ENCODE measurements at places on chromosomes 16 and 17. TPM values are rescaled to one million over a fixed set of nuclear protein-coding genes. Genes with fewer than 3 reads are reported as not detected.
A peak's percentile ranks its signal among the peaks of the same experiment; 100 is the strongest.

GRCh38 chr17:35154196-35155165 is 6.9 kb downstream of the UNC45B start:
- no peak for DNase-seq
- no peaks in the 10 kb centered on the region for H3K36me3 ChIP-seq
- H3K4me1 ChIP-seq: peaks cover 2% of the 10 kb centered on the region
- no peak overlapping the region for H3K4me3 ChIP-seq
- no peak overlapping the region for H3K27ac ChIP-seq
- H3K27me3 ChIP-seq: no peaks in the 10 kb centered on the region

- no peaks in the 10 kb centered on the region for H3K4me1 ChIP-seq
- DNase-seq: no peak
- no peak overlapping the region for H3K27ac ChIP-seq
- H3K27me3 ChIP-seq: no peaks in the 10 kb centered on the region
Measured at GRCh38 chr16:80704751-80705505, 99.5 kb downstream of the CDYL2 start.

DNA sequence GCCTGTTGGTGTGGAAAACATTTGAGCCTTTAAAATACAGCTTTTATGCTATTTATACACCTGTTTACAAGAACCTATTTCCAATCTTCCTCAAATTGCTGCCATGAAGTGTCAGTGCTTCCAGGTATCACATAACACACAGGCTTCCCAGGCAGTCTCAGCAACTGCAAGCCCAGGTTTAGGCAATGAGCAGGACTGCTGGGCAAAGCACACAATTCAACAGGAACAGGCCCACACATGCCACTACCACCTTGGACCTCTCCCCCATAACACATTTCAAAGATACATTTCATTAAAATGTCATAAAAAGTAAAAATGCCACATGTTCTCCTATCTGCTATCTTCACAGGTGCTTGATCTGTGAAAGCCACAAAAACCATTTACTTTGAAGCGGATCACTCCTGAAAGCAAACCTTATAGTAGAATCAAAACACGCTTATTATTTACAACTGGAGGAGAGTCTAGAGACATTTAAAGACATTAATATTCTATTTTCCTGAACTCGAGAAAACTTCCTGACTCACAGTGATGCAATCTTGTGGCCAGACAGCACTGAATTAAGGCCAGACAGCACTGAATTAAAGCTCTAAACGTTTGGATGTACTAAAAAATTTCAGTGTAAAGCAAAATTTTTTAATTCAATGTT is 31.5 kb downstream of the ANKFY1 start:
- H3K4me3 ChIP-seq: no peak overlapping the region
- peaks cover 6% of the 10 kb centered on the region for H3K36me3 ChIP-seq
- H3K4me1 ChIP-seq: peaks cover 13% of the 10 kb centered on the region
- H3K27me3 ChIP-seq: no peaks in the 10 kb centered on the region
- no peak for DNase-seq
- no peak overlapping the region for H3K27ac ChIP-seq

DNA sequence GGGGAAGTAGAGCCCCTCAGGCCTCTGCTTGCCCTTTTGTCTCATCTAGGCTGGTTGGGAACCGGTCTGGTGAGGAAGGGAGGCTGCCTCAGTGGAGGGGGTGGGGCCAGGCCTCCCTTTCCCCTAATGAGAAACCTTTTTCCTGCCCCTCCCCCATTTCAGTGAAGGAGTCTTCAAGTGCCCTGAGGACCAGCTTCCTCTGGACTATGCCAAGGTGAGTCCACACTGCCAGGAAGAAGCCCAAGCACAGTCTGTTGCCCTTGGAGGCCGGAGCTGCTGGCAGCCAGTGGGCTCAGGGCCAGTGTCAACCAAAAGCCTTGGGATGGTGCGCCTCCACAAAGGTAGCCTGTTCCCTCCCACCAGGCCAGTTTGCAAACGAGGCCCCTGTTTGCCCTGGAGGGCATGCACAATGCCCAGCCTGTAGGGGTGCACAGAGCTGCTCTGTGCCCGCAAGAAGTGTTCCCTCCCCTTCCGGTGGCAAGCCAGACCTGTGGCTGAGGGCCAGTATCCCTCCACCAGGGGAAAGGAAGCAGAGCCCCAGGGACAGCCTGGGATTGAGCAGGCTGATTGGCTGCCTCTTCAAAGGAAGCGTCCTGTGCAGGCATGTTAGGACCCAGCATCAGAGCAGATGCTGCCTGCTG is 3.4 kb downstream of the TRAF4 start:
- H3K4me3 ChIP-seq: no peak overlapping the region
- H3K27me3 ChIP-seq: no peaks in the 10 kb centered on the region
- H3K27ac ChIP-seq: no peak overlapping the region
- no peaks in the 10 kb centered on the region for H3K4me1 ChIP-seq
- H3K36me3 ChIP-seq: no peaks in the 10 kb centered on the region

- H3K27ac ChIP-seq: no peak overlapping the region
- DNase-seq: no peak
- H3K36me3 ChIP-seq: no peaks in the 10 kb centered on the region
- no peaks in the 10 kb centered on the region for H3K27me3 ChIP-seq
- H3K4me1 ChIP-seq: peaks cover 8% of the 10 kb centered on the region
Measured at GRCh38 chr17:19005137-19005773, 691 bp upstream of the FAM83G start.

DNA sequence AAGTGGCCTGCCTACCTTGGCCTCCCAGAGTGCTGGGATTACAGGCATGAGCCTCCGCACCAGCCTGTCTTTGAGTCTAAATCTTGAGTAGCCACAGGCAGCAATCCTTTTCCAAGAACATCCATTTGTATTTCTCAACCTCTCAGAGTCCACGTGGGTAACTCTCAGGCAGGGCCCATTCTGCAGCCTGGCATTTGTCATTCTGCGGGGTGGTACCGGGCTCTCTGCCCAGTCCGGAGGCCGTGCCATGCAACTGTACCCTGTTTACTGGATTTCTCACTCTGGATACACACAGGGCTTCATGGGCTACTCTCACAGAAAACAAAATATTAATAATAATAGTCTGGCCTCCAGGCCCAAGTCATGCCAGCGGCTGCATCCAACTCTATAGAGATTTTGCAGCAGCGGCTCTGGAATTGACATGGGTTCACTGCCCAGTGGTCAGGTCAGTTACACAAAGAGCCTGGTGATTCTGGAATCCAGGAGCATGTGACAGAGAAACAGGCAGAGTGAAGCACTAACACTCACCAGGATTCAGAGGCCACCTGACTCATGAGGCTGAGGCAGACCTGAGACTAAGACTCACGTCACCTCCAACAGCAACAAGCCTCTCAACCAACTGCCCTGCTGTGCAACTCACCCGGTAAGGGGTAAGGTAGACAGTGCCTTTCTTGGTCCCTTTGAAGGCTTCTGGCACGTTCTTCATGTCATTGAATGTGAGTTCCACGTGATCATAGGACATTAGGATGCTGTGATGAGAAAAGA is 4.0 kb downstream of the WBP2 start:
- H3K4me3 ChIP-seq: no peak overlapping the region
- no peak for DNase-seq
- H3K36me3 ChIP-seq: no peaks in the 10 kb centered on the region

- DNase-seq: no peak
- H3K4me3 ChIP-seq: no peak overlapping the region
- H3K27me3 ChIP-seq: no peaks in the 10 kb centered on the region
- no peaks in the 10 kb centered on the region for H3K36me3 ChIP-seq
- no peak overlapping the region for H3K27ac ChIP-seq
Measured at GRCh38 chr17:70624211-70624610, 454.9 kb downstream of the KCNJ2 start.

- no peaks in the 10 kb centered on the region for H3K4me1 ChIP-seq
- no peak overlapping the region for H3K27ac ChIP-seq
- DNase-seq: no peak
- peaks cover 9% of the 10 kb centered on the region for H3K27me3 ChIP-seq
- H3K4me3 ChIP-seq: no peak overlapping the region
Measured at GRCh38 chr16:82301146-82301755, 131.2 kb upstream of the MPHOSPH6 start.

DNA sequence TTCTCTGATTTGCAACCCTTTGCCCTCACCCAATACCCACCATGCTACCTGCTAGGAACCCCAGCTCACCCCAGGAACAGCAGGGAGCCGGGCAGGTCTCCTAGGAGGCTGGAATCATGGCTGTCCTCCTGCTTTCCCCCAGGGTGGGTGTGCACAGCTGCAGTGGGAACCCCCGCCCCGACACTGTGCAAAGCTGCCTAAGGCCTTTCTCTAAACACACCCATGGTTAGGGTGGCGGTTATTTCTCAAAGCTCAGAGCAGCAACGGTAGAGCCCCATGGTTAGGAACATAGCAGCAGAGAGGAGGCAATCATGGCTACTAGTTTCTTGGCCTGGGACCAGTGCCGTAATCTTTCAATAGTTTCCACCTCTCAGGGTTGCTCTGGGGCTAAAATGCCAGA is 52.2 kb downstream of the ABCC12 start:
- no peak overlapping the region for H3K27ac ChIP-seq
- no peak overlapping the region for H3K4me3 ChIP-seq
- no peak for DNase-seq
- H3K36me3 ChIP-seq: no peaks in the 10 kb centered on the region

DNA sequence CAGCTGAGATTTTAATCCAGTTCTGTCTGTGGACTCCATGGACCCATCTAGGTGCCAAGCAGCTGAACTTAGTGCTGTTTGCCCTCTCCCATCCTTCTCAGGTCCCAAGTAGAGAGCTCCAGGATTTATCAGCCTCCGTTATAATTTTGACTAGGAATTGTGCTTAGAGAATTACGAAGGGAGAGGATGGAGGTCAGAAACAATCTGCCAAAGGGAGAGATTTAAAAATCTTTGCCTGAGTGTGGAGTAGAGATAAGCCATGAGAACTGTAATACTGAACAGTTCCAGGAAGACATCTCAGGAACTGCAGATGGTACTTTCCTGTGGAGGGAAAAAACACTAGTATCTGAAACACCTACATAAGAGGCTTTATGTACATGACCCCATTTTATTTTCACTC is 27.0 kb downstream of the CEP95 start:
- no peak overlapping the region for H3K4me3 ChIP-seq
- DNase-seq: no peak
- peaks cover under 1% of the 10 kb centered on the region for H3K4me1 ChIP-seq
- H3K27me3 ChIP-seq: no peaks in the 10 kb centered on the region
- peaks cover 36% of the 10 kb centered on the region for H3K36me3 ChIP-seq
- peak overlapping the region; percentile 27 for H3K27ac ChIP-seq

GRCh38 chr17:28975646-28976045 is 24.3 kb upstream of the PHF12 start:
- H3K27me3 ChIP-seq: no peaks in the 10 kb centered on the region
- DNase-seq: no peak
- H3K27ac ChIP-seq: no peak overlapping the region
- no peak overlapping the region for H3K4me3 ChIP-seq

DNA sequence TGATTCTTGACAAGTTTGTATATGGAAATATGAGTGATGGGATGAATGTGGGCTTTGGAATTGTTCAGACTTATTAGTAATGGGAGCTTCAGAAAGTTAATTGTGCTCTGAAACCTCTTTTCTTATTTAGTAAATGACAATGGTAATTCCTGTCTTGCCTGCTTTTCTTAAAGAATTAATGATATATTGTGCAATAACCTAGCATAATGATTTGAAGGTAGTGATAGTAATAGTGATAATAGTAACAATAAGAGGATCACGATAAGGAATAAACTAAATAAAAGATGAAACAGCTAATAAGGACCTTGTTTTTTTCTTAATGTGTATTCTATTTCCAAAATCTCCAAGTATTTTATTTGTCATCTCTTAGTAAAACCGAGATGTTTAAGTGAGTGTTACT is 245.0 kb upstream of the CPHXL start:
- no peak overlapping the region for H3K4me3 ChIP-seq

DNA sequence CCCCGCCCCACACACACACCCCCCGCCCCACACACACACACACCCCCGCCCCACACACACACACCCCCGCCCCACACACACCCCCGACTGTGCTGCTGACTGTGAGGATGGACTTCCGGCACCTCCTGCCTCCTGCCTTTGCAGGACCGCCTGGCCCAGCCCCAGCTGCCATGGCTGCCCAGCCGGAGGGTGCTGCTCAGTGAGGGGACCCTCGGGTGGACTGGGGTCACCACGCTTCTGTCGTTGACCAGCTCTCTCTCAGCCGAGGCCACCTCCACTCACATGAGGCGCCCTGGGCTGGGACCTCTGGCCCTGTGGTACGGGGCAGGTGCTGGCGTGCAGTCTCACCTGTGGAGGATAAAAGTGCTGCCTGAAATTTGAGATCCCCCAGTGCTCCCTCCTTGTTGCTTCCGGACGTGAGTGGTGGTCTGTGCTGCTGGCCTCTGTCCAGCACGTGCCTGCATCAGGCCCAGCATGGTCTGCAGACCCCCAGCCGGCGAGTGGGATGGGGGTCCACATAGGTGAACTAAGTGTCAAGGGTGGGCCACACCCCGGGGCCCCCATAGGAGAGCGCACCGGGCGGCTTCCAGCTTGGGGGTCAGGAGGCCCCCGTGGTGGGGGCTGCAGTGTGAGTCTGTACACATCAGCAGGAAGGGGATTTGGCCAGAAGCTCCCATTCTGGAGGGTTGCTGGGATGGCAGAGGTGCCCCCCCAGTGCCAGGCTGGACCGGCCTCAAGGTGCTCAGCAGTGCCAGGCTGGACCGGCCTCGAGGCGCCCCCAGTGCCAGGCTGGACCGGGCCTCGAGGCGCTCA is 11.2 kb downstream of the METRNL start:
- H3K4me1 ChIP-seq: peaks cover 34% of the 10 kb centered on the region
- no peaks in the 10 kb centered on the region for H3K27me3 ChIP-seq
- DNase-seq: no peak
- H3K36me3 ChIP-seq: peaks cover 2% of the 10 kb centered on the region

DNA sequence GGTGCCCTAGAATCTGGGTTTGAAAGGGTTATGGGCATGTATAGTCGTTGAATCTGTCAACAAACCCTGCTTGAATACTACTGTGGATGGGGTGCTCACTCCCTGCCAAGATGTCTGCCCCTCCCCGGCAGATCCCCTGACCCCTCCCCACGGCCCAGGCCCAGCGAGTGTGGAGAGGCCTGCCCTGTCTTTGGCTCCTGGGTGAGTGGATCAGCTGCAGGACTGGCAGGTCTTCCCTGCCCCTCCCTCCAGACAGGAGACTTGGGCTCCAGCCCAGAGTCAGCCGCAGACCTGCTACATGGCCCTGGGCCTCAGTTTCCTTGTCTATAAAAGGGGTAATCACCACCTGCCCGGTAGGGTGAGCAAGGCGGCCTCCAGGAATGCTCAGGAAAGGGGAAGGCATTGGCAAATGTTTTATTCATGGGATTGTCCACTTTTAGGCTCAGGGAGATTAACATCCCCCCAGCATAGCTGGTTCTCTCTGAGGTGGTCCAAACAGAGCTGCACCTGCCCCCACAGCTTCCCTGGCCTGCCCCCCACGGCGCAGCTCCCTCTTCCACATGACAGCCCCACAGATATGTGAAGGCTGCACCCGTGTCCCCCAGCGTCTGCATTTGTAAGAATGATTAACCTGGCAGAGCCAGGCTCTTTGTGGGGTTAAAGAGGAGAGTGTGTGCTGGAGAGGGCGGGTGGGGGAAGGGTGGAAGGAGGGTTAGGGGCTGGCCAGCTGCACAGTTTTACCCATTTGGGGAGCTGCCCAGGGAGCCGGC is 18.5 kb upstream of the SPNS2 start:
- H3K4me1 ChIP-seq: peaks cover 19% of the 10 kb centered on the region
- DNase-seq: no peak
- no peaks in the 10 kb centered on the region for H3K36me3 ChIP-seq
- H3K27me3 ChIP-seq: no peaks in the 10 kb centered on the region

MPP3 gene
- not detected for total RNA-seq

ZDHHC1 gene
- 1.6 TPM for total RNA-seq

MGAT5B gene
- total RNA-seq: not detected

SP6 gene
- total RNA-seq: not detected

KRTAP9-8 gene
- not detected for total RNA-seq

WNK4 gene
- 0.10 TPM for total RNA-seq

CCR7 gene
- total RNA-seq: 65.7 TPM

HOXB7 gene
- total RNA-seq: 2.7 TPM

RAMP2 gene
- not detected for total RNA-seq

TP53TG3 gene
- not detected for total RNA-seq

FBXL16 gene
- total RNA-seq: 0.26 TPM
